ENCODE measurements at places on chromosomes 12 and 14.

GRCh38 chr12:12724421-12725085, 7.4 kb downstream of the CDKN1B start:
- no peak for DNase-seq

GRCh38 chr12:44851586-44851985, 24.5 kb downstream of the NELL2 start:
- no peak for DNase-seq

DNA sequence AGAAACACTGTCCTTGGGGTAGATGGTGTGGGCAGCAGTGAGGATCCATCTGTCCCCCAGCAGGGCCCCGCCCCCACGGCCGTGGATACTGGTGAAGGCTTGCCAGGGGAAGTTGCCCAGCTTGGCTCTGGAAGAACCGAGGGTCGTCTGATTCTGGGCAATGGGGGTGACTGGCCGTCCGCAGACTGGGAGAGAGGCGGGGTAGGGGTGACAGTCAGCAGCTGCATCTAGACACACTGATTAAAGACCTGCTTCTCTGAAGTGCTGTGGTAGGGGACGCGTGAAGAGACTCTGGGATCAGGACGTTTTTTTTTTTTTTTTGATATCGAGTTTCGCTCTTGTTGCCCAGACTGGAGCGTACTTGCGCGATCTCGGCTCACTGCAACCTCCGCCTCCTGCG, 4.7 kb upstream of the C1R start:
- DNase-seq, result no peak

GRCh38 chr12:83893101-83893500, 1019.5 kb downstream of the SLC6A15 start:
- DNase-seq, result no peak

DNA sequence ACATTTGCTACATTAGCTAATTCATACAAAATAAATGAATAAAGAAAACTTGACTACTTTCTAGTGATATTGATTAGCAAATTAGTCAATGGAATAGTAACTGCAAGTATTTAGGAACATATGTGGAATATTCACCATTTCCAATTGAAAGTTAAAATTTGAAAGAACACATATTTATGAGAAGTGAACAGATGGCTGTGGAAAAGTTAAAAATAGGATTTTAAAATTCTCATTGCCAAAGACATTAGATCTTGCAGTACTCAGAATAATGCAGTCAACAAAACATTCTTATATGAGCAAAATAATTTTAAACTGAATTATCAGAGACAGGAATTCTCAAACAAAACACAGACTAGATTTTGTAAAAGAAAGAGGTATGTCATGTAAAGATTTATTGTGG, 613.9 kb upstream of the NOVA1 start:
- DNase-seq, result no peak

GRCh38 chr12:124853781-124854636, 9.7 kb downstream of the SCARB1 start:
- no peak for DNase-seq

GRCh38 chr12:106045251-106045674, 93.5 kb downstream of the NUAK1 start:
- no peak for DNase-seq

DNA sequence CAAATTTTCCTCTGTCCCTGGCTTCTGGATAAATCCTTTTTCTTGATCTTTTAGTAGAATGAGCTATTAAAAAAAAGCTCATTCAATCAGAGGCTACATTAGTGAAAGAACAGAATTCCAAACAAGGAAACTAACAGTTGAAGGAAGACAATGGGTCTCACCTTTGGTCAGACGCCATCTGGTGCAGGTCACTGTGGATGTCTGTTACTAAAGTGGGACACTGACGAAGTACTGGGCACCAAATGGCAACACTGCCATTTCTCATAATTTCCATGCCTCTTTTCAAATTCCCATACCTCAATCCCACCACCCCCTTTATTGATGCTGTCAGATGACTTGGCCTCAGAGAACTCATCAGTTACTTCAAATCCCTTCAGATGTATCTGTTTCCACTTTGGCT, 24.5 kb upstream of the ARID2 start:
- DNase-seq, result no peak

GRCh38 chr12:18415227-18415626, 153.9 kb downstream of the PIK3C2G start:
- no peak for DNase-seq

- no peak for DNase-seq
These were observed 25.8 kb upstream of the ACTN1 start for GRCh38 chr14:69004731-69005431.

DNA sequence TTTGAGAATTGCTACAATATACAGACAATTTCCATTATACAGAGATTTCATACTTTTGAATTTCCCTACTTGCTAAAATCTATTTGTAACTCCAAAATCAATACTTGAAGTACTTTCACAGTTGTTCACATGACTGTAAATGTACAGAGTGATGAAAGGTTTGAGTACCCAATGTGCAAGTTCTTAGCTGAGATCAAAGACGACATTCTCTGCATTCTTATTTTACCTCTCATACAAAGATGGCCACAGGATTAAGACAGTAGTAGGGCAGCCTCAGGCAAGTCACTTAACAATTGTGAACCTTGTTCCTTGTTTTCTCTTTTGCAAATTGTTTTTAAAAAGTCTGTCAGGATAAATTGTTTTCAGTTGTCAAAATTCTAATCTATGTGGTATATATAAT, 255.9 kb upstream of the KITLG start:
- no peak for DNase-seq

DNA sequence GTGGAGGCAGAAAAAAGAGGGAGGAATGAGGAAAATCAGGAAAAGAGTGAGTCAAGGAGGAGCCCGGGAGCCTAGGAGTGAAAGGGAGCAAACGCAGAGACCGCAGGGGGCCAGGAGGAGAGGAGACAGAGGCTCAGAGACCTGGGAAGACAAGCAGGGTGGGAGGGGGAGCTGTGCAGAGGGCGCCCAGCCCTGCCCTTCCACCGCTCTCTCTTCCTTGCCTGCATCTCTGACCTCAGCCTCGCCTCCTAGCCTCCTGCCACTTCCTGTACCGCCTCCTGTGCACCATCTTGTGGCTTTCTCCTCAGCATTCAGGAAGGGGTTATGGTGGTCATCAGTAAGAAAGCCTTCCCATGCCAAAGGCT, 1.3 kb downstream of the CLSTN3 start:
- no peak for DNase-seq

DNA sequence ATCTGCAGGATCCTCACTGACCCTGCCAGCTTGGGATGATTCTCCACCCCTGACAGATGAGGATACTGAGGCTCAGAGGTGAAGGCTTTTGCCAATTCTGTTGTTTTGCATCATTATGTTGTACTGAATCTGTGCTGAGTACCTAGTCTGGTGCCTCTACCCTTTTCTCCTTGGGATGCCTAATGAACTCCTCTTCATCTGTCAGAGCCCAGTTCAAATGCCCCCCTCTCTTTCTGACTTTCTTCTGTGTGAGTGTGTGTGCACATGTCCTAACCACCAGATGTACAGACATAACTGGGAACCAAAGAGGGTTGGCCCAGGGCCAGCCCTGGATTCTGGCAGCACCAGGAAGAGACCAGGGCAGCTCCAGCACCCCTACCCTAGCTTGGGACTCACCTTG, 22.8 kb downstream of the FOXN4 start:
- DNase-seq, result no peak

DNA sequence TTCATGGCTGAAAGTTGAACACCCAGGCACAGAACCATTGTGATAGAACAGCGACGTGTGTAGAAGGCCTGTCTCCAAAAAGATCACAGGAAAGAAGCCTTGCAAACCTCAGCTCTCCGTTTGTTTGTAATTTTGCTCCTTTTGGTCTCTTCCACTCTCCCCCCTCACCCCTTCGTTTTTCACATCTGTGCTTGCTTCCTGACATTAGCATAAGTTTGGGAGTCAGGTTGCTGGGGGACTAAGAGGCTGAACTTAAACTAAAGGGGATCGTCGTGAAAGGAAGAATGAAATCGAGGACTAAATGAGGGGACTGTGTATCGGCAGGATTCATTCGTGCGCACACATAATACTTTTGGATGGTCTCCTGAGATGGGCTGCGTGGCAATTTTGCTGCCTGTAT, 200.6 kb downstream of the BCAT1 start:
- DNase-seq, result no peak

GRCh38 chr14:49381778-49382177, 204.4 kb downstream of the RPS29 start:
- no peak for DNase-seq

GRCh38 chr12:94678379-94678778, 28.0 kb upstream of the TMCC3 start:
- no peak for DNase-seq

- DNase-seq, result no peak
These were observed 75.7 kb upstream of the DICER1 start for GRCh38 chr14:95232894-95233584.

GRCh38 chr14:63308723-63309317, 9.9 kb downstream of the GPHB5 start:
- no peak for DNase-seq

DNA sequence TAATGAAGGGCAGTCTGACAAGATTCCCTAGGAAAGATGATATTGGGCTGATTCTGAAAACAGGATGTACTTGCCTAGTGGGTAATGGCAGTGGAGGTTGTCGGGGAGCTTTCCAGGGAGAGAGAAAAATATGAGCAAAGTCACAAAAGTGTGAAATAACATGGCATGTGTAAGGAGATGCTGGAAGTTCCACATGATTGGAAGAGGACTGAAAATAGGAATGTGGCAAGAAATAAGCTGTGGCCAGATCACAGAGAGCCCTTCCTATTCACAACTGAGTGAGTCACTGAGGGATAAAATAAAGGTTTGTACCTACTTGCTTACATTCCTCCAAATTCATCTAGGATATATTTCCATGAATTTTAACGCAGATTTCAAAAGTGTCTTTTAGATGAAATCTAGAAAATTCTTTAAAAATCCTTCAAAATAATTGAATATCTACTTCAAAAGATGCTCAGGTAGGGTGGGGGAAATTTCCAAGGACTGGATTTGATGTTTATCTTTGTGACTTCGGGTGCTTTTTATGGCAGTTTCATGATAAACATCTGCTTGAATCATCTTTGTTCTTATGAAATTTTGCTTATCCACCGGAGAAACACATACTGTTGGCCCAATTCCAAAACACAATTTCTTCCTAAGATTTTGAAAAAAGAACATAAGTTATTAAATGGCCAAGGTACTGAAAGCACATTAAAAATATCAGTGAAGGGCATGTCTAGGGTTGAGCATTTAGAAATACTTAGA, 36.3 kb upstream of the SLC2A13 start:
- DNase-seq, result no peak

- no peak for DNase-seq
These were observed 139.3 kb downstream of the CALM1 start for GRCh38 chr14:90536092-90536491.

DNA sequence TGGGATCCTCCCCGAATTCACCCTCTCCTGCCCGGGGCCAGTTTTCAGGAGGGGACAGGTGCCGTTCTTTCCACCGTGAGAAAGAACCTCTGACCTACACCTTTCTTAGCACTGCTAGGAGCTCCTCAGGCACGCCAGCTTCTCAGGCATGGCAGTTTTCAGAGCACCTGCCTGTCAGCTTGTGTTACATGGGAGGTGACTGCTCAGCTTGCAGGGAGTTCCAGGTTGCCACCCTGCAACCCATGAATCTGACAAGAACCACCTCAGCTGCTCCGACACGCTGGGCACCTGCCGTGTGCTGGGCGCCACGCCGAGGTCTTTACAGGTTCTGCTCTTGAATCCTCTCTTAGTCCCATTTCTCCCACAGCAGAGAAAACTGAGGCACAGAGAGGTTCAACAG, 12.9 kb downstream of the BRI3BP start:
- DNase-seq, result no peak

GRCh38 chr12:95972832-95973456, 23.2 kb downstream of the HAL start:
- DNase-seq, result no peak
